GM12878 (cell line): ENCODE measurements at places on chromosomes 6 and 20.

- DNase-seq, result no peak
These were observed 8.5 kb upstream of the TINAG start for GRCh38 chr6:54299542-54300269.

- DNase-seq, result no peak
These were observed 7.4 kb downstream of the FKBP5 start for GRCh38 chr6:35681298-35681697.

DNA sequence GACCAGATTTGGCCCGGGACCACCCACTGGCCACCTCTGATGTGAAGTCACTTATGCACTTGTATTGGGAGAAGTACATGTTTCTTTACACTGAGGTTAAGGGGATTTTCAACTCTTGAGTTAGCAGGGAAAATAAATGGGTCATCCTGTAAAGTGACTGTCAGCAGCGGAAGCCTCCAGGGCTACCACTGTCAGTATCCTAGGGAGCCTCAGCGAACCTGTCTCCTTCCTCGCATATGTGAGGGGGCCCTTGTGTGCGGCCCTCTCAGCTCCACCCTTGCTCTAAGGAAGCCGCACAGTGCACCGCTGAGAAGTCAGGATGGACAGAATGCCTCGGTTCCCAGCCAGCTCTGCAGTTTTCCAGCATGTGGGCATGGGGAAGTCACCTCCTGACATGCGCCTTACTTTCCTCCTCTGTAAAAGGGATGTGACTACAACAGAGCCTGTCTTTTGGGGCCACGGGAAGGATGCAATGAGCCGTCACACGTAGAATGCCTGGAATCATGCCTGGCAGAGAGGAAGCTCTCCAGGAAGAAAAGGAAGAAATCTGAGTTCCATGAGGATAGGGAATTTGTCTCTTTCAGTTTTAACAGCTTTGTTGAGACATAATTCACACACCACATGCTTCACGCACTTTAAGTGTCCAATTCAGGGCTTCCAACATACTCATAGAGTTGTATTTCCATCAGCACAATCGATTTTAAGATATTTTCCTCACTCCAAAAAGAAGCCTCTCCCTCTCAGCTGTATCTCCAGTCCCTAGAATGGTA lies 115.4 kb downstream of the SYCP2 start:
- DNase-seq, result no peak

DNA sequence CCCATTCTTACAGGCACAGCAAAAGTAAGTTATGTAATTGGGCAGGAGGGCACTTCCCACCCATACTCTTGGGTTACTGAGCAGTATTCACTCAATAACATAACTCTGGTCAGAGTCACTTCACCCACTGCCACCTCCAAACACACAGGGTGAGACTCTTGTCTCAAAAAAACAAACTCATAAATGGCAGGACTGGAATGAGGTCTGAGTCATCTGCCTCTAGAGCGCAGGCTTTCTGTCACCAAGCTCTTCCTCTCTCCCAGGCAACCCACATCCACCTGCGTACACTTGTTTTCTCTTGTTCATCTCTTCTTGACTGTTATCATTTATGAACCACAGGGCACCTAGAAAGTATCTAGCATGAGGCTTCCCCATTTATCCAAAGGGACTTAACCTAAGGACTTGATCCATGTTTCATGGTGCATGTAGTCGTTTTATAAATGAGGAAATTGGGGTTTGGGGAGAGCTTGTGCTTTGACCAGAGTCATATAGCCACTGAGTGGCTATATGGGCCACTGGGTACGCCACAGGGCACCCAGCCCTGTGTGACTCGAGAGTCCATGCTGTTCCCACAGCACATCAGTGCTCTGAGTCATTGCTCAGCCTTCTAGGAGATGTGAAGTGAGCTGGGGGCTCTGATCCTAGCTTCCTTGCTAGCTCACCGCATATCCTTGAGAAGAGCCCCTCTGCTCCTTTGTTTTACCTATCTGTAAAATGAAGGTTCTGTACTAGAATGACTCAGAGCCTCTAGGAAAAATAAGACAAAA lies 22.4 kb downstream of the C20orf173 start:
- no peak for DNase-seq

- DNase-seq, result no peak
These were observed 152.7 kb downstream of the TBXT start for GRCh38 chr6:166014966-166015365.

- no peak for DNase-seq
These were observed 23.9 kb upstream of the DACT2 start for GRCh38 chr6:168343239-168344150.

GRCh38 chr6:83108378-83108777 lies 40.9 kb downstream of the DOP1A start:
- no peak for DNase-seq

- DNase-seq, result no peak
These were observed 41.3 kb downstream of the TRMT11 start for GRCh38 chr6:126027601-126028000.

DNA sequence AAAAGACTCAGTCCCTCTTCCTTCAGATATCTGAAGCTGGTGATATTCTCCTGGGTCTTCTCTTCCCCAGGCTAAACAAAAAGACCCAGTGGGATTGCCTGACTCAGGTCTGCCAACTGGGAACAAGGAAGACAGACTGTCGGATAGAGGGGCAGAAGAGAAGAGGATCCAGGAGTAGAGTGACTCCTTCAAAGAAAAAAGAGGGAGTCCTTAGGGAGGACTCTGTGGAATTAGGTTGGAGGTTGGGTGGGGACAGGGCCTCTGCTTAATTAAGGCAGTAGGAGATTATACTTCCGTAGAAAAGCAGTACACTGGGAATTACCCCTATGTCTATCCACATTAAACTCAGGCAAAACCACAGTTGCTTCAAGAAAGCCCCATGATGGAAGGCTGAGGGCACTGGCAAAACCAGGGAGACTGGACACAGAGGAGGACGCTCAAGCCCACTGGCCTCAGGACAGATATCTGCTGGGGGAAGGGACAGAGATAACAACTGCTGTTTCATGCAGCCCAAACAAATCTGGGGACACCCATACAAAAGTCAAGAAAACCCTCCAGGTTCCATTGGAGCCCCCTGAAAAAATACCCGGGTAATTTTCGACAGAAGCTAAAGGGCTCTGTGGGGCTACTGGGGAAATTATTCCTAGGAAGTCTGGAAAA lies 5.7 kb downstream of the BCL2L1 start:
- DNase-seq, result no peak
